ENCODE measurements at places on chromosomes 5 and 9.

DNA sequence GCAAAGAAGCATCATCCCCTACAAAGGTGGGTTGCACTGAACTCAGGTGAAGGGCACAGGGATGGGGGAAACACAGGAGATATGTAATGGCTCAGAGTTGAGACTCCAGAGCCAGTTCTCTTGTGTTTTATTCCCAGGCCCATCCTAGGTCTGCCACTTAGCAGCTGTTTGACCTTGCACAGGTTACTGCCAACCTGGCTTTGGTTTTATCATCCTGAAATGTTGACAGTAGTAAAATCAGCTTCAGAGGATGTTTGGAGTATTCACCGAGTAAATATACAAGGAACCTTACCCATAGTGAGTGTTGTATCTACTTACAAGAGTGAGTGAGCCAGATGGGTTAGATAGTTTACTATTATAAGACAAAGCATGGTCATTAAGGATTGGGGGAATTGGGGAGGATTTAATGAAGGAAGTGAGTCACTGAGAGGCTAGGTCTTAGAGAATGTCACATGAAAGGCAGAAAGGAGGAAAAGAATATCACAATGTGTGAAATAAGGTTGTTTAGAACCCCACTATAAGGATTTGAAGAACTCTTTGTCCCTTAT is 141.3 kb downstream of the MAN2A1 start:
- DNase-seq, result no peak

DNA sequence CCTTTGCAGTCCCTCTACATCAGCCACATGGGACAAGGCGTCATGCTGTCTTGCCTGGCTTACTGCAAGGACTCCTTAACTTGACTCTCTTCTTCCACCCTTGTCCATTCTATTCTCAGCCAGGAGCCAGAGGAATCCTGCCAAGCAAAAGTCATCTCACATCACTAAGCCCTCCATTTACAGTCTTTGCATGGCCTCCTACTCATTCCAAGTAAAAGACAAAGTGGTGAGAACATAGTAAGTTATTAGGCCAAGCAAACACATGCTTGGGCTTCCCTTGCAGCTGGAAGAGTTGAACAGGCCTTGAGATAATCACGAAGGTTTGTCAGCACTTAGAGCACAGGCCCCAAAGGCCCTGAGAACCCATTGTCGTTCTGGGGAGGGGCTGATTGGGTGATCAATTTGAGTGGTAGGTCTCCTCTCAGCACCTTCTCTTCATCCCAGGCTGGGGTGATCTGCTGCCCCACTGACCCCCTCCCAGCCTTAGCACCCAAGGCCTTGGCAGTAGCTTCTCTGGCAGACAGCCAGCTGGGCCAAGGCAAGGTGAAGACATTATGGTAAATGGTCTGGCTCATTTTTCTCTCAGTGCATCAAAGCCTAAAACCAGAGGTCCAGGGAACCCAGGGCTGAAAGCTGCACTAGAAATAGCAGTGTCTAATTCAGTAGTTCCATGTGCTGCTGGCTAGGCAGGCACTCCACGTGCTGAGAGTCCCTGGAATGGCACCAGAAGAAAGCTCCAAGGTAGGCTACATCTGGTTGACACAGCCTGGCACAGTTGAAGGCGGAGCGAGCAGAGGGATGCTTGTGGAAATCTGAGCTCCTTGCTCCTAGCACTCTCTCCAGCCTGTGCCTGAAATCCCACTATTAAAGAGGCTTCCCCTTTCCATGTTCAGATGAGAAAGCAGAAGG is 121.4 kb downstream of the ASTN2 start:
- DNase-seq, result no peak

DNA sequence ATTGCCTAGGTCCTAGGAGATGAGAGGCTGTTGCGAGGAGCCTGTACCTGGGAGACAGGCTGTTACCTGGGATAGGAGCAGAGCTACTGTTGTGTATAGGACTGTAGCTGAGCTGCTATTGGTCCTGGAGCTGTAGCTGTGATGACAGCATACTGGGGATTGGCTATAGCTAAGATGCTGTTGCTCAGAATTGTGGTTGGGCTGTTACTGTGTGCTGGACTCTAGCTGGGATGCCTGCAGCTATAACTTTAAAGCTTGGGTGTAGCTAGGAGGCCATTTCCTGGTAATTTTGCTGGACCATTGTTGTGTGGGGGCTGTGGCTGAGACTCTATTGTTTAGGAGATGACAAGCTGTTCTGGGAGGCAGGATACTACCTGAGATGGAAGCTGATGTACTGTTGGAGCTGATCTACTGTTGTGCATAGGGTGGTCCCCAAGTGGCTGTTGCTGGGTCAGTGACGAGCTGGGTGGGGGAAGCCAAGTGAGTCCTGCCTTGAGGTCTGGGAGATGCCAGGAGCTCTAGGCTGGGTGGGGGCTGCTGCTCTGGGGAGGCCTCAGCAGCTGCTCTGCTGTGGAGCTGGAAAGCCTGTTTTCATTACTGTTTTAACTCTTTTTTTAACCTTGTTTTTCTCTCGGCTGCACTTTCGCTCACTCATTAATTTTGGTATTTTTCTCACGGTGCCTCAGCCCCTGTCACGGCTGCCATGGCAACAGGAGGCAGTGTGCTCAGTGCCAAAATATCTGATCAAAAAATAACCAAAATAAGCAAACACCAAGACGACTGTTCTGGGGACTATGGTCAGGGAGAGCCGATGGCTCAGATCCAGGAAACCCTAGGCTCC is 3.0 kb upstream of the PCDH1 start:
- DNase-seq, result no peak

- peak; percentile 58 for DNase-seq
Measured at GRCh38 chr9:124941679-124942561, 1.0 kb upstream of the GOLGA1 start.

DNA sequence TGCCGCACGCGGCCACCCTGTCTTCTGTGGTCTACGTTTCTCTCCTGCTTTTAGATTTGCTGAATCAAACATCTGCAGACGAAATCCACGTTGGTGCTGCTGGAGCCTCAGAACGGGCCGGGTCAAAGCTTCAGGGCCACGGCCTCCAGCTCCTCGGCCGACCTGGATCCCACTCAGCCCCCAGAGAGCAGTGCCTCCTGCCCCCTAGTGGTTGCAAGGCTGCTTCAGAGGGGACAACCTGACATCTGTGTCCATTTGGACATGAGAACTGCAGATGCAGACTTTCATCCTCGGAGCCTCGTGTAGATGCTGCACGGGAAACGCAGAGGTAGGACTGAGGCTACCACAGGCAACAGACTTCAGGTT is 23.0 kb upstream of the SLC6A3 start:
- no peak for DNase-seq

GRCh38 chr5:82365744-82366228 is 87.6 kb upstream of the RPS23 start:
- DNase-seq, result peak; percentile 70

GRCh38 chr5:89722538-89722937 is 687.0 kb downstream of the CETN3 start:
- no peak for DNase-seq

- DNase-seq, result no peak
Measured at GRCh38 chr5:93246090-93246855, 334.7 kb downstream of the NR2F1-AS1 start.

- DNase-seq, result no peak
Measured at GRCh38 chr5:179870403-179870903, 11.8 kb upstream of the MRNIP start.

DNA sequence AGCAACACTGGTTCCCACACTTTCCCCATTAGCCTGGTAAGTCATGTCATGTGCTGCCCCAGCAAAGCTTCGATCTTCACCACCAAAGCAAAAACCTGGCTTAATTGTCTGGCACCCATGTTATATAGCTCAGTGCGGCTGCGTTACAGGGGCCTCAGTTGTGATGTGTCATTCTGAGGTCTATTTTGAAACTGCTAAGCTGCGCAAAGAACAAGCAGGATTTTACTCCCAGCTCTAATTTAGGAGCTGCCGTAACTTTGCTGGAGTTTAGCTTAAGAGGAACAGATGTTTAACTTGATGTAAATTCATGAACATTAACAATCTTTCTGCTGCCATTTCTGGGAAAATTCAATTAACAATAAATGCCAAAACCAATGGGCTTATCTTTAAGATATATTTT is 274.1 kb downstream of the HSPA4 start:
- DNase-seq, result no peak

- no peak for DNase-seq
Measured at GRCh38 chr5:171311322-171312077, 2.5 kb downstream of the TLX3 start.

DNA sequence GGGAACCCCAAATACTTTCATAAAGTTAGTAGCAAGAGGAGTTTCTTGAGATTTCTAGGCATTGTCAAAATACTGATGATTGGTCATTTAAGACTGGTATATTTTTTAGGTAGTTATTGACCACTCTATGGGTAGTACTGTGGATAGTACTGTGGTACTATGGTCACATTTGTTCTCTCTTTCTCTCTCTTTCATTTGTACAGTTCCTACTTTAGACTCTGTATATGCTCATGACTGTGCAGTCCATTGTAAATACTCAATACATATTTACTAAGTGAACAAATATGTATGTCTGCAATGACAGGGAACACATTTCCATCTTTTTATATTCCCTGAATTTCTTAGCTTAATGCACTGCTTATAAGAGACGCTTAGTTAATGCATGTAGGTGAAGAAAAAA is 215.6 kb downstream of the KCTD16 start:
- DNase-seq, result no peak

DNA sequence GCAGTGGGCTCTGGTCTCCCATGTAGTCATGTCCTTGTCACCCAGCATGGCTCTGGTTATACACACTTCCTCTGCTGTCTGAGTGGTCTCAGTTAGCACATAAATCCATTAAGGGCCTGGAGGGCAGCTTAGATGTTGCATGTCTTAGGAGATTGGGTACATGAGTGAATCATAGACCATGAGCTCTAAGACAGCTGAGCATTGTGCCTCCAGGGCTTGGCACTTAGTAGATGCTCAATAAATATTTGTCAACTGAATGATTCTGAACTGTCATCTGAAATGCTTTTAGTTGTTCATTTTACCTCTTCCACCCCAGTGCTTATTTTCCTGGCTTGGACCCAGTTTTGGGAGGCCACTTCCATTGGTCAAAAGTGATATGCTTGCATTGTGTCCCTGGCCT is 135.6 kb downstream of the BOD1 start:
- DNase-seq, result no peak

DNA sequence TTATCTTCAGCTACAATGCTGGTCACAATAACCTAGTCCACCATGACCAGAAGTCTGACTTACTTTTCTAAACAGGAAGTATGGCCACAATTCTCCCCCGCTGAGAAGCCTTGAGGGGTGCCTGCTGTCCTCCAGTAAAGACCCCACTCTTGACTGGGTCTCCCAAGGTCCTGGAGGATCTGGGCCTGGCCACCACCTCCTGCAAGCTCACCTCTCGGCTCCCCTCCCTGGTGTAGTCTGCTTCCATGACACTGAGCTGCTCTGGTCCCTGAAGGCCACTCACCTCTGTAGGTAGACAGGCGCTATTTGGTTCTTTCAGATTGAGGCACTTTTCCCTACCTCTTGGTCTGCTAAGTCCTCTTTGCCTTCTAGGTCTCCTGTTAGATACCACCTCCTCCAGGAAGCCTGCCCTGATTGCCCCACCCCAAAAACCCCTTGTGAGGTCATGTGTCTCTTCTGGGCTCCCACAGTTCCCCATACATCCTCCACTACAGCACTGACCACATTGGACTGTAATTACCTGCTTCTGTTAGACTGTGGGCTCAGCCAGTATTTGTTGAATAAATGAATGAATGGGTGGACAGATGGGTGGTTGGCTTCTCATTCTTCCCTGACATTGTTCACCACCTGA is 62.6 kb upstream of the IER5L start:
- DNase-seq, result no peak

DNA sequence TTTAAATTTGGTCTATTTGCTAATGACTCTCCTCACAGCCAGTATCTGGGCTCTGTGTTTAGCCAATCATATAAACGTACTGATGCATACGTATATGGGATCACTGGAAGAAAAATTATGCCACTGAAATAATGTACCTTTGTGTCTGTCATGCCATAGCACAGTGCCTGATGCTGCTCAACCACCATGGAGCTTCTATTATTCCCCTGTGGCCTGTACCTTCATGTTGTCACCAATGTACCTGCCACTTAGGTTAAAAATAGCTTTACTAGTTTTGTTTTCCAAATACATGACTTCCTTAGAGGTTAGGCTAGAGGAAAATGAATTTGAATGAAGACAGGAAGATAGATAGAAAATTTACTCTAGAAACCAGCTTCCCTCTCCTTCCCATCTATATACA is 34.6 kb downstream of the HACD4 start:
- no peak for DNase-seq

DNA sequence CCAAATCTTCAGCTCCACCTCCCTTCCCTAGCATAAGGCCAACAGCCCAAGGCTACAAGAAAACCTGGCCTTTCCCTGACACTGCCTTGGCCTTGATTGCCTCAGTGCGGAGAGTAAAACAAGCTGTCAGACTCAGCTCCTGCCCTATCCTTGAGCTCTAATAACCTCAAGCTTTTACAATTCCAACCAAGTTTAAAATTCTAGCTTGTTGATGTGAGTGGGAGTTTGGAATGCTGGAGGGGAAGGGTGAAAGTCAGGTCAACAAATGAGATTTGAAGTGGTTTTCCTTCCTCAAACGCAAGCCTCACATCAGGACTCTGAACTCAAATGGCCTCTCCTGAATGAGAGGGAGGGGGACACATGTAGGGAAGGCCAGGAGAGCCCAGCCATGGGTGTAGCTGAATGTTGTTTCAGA is 197.0 kb upstream of the VLDLR start:
- no peak for DNase-seq

- no peak for DNase-seq
Measured at GRCh38 chr9:89311346-89312221, 589 bp downstream of the CKS2 start.

GRCh38 chr5:88883059-88883835 is at the start of gene MEF2C:
Gene MEF2C (minus strand): TSS chr5:88883184. CDS start chr5:88823788, 59,396 bp downstream.
- DNase-seq, result no peak

DNA sequence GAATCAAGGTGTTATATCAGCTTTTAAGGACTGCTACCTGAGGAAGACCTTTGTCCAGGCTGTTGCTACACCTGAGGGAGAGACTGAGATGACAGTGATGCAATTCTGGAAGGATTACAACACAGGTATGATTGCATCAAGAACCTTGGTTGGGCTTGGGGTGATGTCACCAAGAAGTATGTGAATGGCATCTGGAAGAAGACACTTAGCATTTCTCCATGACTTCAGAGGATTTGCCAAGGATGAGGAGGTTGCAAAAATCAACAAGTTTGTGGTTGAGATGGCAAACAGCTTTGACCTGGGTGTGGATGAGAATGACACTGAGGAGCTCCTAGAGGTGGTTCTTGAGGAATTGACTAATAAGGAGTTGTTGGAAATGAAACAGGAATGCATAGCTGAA is 67.9 kb upstream of the PANK3 start:
- DNase-seq, result no peak

- DNase-seq, result no peak
Measured at GRCh38 chr5:140355546-140355945, 4.4 kb upstream of the SLC4A9 start.

- DNase-seq, result no peak
Measured at GRCh38 chr5:171610686-171611085, 174.9 kb upstream of the SMIM23 start.

- no peak for DNase-seq
Measured at GRCh38 chr9:87854580-87854955, 28.1 kb upstream of the SPATA31E1 start.

DNA sequence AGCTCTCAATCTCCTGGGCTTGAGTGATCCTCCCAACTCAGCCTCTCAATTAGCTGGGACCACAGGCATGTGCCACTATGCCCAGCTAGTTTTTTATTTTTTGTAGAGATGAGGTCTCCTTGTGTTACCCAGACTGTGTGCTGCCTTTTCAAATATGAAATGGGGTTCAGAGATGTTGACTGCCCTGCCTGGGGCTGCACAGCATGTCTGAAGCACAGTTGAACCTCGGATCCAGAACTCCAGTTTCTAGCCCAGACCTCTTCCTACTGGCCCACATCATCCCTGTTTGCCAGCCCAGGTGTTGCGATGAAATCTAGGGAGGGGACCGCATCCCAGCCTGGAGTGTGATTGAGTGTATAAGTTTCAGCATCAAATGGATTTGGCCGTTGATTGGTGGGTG is 69.4 kb downstream of the HMCN2 start:
- no peak for DNase-seq

Data from stimulated activated CD4-positive, alpha-beta T cell treated with anti-CD3 and anti-CD28 coated beads, Interleukin-1b, Interleukin-23, amount 100 ng/mL, for 48 hours (primary cell).